CD4-positive, CD25-positive, alpha-beta regulatory T cell (primary cell): ENCODE measurements at places on chromosomes 1 and 21. TPM values are rescaled to one million over a fixed set of nuclear protein-coding genes. Genes with fewer than 3 reads are reported as not detected.

Gene KCNJ15
- 0.10 TPM for total RNA-seq

Gene PAPPA2
- total RNA-seq: 0.12 TPM

GRCh38 chr1:36835017-36835695 is 199.2 kb downstream of the GRIK3 start:
- no peaks in the 10 kb centered on the region for H3K36me3 ChIP-seq
- no peak overlapping the region for H3K4me3 ChIP-seq
- H3K27me3 ChIP-seq: no peaks in the 10 kb centered on the region
- no peak for DNase-seq
- H3K27ac ChIP-seq: no peak overlapping the region

Gene CFH
- total RNA-seq: 0.17 TPM

GRCh38 chr1:200363264-200363933 is 46.4 kb downstream of the ZNF281 start:
- no peak overlapping the region for H3K4me3 ChIP-seq
- no peak for DNase-seq
- H3K36me3 ChIP-seq: no peaks in the 10 kb centered on the region
- no peak overlapping the region for H3K27ac ChIP-seq
- no peaks in the 10 kb centered on the region for H3K27me3 ChIP-seq
- no peaks in the 10 kb centered on the region for H3K4me1 ChIP-seq

DNA sequence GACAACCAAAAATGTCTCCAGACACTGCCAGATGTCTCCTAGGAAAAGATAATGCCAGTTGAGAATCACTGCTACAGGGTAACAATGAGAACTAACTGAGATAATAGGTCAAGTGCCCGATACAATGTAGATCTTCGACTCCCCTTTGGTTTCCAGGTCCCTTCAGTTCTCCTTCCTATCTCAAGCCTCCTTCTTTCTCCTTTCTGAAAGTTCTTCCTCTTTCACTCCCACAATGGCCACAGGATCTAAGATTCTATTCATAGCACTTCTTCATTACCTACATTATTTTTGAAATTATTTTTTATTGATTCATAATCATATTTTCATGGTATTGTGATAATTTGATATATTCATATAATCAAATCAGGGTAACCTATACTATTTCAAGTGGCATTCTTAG is 6.3 kb downstream of the PFDN2 start:
- H3K27me3 ChIP-seq: no peaks in the 10 kb centered on the region
- H3K4me3 ChIP-seq: no peak overlapping the region
- peaks cover 21% of the 10 kb centered on the region for H3K36me3 ChIP-seq
- no peak for DNase-seq
- H3K27ac ChIP-seq: no peak overlapping the region

- no peaks in the 10 kb centered on the region for H3K27me3 ChIP-seq
- H3K27ac ChIP-seq: no peak overlapping the region
- DNase-seq: no peak
These were observed 12.3 kb downstream of the WNT3A start for GRCh38 chr1:228018961-228019721.
